Mesothelial cell of epicardium (in vitro differentiated cells): ENCODE measurements at places on chromosomes 2 and 18.

DNA sequence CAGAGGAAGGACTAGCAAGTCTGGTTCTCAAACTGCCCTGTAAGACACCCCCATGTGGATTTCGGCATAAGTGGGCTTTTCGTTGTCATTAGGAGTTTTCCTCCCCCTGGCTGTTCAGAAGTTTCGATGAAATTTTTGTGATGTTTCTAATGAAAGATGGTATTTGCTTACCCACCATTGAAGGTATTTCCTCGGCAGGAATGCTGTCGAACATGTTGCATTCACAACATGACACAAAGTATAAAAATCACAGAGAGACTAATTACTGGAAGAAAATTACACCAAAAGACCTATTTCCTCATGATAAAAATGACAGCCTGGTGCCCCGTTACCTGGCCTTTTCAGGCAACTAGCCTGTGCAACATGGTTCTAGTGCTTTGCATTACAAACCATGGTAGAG lies 144.9 kb downstream of the TXNL1 start:
- DNase-seq: no peak

- no peak for DNase-seq
Measured at GRCh38 chr2:234392041-234392615, 104.8 kb downstream of the ARL4C start.

GRCh38 chr18:60910534-60910933 lies 422.7 kb upstream of the CDH20 start:
- DNase-seq: no peak

DNA sequence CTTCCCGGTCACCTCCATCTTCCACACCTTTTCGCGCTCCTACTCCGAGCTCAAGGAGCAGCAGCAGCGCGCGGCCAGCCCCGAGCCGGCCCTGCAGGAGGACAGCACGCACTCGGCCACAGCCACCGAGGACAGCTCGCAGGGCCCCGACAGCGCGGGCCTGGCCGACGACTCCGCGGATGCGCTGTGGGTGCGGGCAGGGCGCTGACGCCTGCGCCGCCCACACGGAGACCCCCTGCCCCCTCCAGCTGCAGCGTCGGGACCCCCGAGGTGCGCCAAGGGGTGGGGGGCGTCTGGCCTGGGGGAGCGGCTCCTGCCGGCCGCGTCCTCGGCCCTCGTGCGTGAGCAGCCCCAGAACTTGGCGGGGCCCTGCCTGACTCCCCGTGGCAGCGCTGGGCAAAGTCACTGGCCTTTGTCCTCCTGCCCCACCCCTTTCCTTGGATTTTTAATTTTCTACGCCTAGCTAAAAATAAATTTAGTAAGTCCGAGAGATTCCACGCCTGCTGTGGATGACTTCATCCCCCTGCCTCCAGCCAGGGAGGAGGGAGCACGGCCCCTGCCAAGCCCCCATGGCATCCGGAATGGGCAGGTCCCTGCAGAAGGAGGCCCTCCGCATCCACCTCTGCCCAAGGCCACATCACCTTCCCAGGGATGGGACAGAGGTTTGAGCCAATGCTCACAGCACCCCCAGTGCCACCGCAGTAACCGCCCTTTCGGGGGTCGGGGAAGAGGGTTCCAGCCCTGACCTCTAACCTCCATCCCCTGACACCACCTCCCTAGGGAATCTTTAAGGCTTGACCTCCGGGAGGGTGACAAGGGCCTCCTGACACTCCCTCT lies 51.6 kb downstream of the SLC66A2 start:
- peak; percentile 28 for DNase-seq

DNA sequence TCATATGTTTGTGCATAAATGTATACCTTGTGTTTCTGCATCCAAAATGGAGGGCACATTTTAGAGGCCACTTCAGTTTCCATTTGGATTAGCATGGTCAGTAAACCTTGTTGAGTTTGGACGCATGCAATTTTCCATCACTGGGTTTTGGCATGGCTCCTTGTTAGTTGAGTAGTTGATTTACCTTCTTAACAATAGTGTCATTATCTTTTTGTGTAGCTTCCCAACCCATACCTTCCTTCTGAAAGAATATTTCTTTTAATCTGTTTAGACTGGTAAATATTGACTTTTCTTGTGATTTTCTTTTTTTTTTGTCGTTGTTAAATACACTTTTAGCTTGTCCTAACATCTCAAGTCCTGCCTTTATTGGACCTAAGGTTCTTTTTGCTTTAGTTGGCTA lies 15.5 kb downstream of the RPIA start:
- no peak for DNase-seq

DNA sequence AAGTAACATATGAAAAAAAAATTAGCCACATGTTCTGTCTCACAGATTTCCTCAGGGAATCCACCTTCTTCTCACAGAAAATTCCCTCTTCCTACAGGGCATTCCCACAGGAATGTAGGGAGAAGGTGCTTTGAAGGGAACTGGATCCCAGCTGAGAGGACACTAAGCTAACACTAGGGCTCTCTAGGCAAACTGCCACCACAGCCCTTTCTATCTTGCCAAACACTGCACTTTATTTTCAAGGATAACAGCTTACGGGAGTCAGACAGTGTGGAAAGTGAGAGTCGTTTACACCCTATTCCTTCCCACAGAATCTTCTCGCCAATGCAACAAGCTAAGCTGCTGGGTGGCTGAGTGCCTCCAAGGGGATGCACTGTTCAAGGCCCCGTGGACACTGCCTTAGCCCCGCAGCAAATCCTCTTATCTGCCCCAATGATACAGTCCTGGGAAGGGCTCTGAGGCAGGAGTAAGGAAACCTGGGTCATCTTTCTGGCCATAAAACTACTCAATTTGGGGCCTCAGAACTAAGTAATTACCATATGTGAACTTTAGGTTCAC lies 76.9 kb downstream of the CCDC93 start:
- no peak for DNase-seq

GRCh38 chr2:135066710-135067109 lies 14.6 kb downstream of the RAB3GAP1 start:
- no peak for DNase-seq

DNA sequence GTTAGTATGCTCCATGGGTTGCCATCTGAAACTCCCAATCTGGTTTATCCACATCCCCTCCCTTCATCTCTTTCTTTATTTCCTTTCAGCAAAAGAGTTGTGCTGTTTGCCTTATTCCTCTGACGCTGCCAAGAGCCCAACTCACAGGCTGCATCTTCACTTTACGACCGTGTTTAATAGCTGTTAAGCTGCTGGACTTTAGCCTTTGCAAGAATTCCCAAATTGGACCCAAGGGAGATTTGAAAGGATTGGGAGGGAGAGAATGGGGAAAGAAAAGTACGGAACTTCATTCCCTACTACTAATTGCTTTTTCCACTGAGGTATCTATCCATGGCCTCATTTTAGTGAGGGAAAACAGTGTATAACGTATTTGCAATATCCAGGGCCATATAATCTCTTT lies 263.4 kb upstream of the MEIS1 start:
- no peak for DNase-seq

- DNase-seq: no peak
Measured at GRCh38 chr2:102063487-102063911, 71.7 kb downstream of the IL1R2 start.

DNA sequence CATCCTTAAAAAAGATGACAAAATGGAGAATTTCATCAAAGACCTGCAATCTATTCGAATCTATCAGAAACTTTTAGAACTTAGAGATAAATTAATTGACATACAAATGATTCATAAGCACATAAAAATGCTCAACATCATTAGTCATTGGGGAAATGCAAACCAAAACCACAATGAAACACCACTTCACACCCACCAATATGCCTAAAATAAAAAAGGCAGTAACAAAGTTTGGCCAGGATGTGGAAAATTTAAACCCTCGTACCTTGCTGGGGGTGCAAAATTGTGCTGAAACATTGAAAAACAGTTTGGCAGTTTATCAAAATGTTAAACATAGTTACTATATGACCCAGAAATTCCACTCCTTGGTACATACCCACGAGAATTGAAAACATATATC lies 11.5 kb upstream of the EIF2AK3 start:
- DNase-seq: no peak

DNA sequence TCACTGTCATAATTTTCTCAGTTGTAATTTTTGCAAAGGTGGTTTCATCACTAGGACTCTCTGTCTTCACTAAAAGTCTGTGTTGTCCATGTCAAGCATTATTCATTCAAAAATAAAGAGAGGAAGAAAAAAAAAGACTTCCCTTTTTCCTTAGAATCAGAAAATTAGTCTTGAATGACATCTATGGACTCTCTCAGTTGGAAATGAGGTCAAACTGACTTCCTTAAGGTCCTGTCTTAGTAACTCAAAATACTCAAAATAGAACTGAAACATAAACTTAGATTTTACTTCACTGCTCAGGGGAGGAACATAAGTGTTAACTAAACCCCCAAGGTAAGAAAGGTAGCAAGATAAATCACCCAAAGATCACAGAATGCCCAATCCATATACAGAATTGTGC lies 2.2 kb upstream of the ZNF407 start:
- DNase-seq: no peak

GRCh38 chr2:215537611-215538010 lies 101.7 kb upstream of the FN1 start:
- no peak for DNase-seq

DNA sequence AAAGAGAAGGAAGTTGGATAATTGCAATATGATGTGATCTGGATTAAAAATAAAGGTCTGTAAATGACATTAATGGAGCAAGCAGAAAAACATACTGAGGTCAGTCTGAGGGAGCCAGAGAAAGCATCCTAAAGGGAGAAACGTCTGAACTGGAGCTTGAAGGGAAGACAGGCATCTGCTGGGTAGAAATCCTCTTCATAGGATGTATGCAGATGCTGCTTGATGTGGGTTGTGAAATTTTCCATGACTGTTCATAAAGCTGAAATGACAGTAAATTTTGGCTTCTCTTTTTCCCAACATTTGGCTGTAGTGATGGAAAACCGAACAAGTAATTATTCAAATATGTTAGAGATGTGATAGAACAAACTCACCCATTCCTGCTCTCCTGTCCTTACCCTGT lies 287.6 kb downstream of the CAMKMT start:
- DNase-seq: no peak

DNA sequence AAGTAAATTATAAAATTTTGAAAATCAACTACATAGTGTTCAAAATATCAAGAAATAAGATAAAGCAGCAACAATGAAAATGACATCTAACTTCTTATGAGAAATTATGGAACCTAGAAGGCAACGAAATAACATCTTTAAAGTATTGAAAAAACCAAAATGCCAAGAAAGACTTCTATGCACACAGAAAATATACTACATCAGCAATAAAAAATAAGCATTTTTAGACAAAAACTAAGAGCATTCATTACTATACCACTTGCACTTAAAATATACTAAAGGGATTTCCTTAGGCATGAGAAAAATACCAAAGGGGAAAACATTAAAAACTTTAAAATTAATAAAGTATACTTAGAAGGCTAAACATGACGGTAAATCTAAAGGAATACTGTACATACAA lies 556.3 kb downstream of the NUP35 start:
- DNase-seq: no peak
